Esophagus squamous epithelium (tissue), 5 donors: ENCODE measurements at places on chromosomes 5 and 9.

GRCh38 chr5:68872088-68872839, 221.6 kb upstream of the SLC30A5 start:
- no peak for DNase-seq

GRCh38 chr9:75200892-75201470, 112.7 kb downstream of the OSTF1 start:
- DNase-seq, result no peak

DNA sequence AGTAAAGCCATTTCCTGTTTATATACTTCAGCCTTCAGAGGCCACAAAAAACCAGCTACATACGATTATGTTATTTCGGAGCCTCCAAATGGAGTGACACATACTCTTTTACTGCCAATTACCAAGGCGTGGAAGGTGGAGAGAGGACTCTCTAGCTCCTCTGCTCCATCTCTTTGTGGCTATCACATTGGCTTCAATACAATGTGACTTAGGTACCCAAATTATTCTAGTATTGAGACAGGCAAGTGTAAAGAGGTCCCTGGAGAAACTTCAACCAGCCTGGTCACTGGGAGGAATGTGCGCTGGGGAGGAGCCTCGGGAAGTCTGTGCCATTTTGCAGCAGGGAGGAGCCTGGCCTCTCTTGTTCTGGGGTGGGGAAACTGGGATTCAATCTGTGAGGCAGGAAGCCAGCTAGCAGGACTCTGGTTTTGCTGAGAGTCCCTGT, 85.8 kb upstream of the TAS2R1 start:
- no peak for DNase-seq

DNA sequence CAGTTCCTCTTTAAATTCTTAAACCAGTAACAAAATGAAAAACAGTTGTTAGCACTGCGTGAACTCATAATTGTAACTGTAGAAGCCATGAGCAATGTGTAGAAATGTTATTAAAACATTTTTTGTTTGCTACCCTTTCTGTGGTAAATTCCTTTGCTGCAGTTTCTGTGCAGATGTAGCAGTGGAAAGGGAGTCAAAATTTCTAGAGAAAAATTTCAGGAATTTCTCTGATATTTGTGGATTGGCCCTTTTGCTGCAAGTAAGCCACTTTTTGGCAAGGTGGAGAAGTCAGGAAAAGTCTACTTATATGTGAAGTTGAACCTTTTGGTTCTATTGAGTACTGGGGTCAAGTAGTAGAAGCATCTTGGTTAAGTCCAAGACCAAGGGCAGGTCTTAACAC, 10.1 kb downstream of the FBXL7 start:
- DNase-seq, result no peak

DNA sequence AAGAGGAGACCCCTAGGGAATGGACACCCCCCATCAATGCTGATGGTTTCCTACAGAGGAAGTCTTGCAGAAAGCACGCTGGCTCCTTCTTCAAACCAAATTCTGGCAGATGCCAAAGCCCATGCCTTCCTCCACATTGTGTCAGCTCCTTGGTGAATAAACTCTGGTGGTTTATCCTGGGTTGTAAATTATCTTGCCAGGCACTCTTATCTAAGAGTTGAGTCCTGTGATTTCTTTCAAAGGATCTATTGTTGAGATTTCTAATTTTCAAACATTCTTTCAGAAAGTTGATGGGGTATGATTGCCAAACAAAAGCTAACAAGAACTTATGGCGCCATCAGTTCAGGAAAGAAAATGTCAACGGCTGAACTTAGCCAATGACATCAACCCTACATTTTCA, 160.4 kb downstream of the NSG2 start:
- no peak for DNase-seq

DNA sequence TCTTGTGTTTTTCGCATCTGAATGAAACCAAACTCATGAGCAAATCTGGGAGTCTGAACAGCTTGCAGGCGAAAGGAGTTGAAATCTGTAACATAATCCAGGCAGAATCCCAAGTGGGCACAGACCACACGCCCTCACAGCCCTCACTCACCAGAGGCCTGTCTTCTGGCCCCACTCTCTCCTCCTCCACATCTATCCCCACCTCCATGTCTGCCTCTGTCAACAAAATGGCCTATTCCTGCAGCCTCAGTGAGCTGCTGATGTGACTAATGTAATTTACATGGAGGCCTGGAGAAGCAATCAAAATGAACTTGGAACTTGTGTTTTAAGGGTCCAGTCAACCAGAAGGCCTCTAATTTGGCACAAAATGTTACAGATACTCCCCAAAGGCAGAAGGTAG, 136.6 kb downstream of the GNA14 start:
- DNase-seq, result no peak

GRCh38 chr9:17219261-17219660, 84.4 kb downstream of the CNTLN start:
- no peak for DNase-seq

DNA sequence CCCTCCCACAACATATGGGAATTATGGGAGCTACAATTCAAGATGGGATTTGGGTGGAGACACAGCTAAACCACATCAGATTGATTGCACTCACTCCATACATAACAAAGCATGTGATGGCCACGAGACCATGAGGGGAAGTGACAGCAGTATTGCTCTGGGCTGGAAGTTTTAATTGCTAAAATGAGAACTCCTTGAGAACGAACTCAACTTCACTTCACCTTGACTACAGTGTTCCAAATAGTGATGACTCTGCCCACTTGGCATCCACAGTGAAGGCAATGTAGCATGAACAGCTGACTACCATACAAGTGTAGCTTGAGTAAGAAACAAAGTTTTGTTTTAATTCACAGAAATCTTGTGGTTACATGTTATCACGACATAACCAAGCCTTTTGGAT, 739 bp upstream of the SPINK7 start:
- DNase-seq, result no peak

DNA sequence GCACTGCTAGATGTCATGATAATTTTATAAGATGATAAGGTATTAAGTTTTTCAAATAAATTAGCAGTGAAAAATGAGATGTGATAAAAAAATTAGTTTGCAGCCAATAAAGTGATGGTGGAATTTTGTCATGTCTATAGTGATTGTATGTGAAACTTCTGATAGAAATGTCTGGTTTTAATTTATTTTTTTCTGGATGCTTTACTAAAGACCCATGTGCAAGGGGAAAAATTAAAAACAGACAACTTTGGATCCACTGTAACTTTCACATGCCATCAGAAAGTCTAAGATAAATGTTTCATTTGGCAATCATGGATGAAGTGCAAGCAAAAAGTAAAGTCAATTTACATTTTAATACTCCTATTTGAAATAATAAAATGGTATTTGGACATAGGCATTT, 4.4 kb upstream of the NDUFS4 start:
- DNase-seq, result no peak

DNA sequence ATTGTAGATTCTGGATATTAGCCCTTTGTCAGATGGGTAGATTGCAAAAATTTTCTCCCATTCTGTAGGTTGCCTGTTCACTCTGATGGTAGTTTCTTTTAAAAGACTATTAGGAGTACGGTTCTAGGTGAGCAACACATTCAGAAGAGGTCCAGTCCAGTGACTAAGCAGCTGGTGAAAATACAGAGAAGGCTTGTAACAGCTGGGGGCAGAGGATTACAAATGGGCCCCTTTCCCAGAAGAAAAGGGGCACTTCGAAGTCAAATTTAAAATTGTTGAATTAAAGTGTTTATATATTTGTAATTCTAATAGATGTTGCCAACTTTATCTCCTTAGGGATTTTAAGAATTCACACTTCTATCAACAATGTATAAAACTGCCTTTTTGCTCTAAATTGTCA, 720.5 kb downstream of the TLE4 start:
- DNase-seq, result no peak

- DNase-seq, result no peak
These were observed 165.6 kb upstream of the ZNF462 start for GRCh38 chr9:106697390-106697749.

DNA sequence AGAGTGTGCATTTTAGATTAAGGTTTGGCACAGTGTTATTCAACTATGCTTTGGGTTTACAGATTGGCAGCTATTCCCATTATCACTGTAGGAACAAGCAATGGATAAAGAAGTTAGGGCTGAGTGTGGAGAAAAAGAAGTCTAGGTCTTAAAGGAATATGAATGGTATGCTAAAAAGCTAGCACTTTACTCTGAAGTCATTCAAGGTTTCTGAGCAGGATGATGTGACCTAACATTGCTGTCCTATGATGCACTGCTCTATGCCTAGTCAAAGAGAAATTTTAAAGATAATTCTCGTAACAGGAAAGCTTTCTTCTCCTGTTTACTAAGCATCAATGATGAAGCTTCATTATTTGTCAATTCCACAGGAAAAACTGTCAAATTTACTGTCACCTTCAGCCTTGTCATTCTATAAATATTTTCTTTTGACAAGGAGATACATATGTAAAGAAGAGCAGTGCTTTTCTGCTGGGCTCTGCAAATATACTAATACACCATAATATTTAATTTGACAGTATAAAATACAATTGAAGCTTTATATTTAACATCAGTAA, 476.1 kb upstream of the PTPRD start:
- no peak for DNase-seq

DNA sequence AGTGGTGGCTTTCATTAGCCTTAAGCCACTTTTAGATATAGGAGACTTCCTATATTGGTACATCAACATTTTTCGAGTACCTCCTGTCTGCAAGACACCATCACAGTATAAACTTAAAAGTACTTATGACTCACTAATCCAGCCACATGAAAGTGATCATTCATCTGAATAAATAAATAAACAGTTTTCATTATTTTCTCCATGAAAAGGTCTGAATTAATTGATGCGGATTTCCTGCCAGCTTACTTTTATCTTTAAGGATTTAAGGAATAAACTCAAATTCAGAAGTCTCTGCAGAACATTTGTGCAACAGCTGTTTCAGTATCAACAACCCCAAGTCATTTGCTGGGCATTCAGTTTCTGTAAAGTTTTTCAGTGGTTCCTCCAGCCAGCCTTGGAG, 4.0 kb downstream of the SAP30L start:
- DNase-seq, result no peak

- DNase-seq, result no peak
These were observed 112.8 kb upstream of the SLC25A48 start for GRCh38 chr5:135721548-135722090.

DNA sequence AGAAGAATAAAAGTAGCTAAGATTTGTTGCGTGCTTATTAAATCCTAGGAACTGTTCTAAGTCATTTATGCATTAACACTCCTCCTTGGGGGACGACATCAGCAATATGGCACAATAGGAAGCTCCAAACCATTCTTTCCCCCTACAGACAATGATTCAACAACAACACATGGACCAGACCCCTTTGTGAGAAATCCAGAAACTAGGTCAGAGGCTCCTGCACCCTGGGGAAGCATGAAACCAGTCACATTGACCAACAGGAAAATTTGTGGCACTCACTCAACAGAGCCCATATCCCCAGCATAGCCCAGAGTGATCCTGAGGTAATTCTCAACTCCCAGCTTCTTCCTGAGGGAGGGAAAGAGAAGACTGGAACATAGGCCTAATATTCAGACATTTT, 294.4 kb downstream of the HINT1 start:
- DNase-seq, result no peak

GRCh38 chr9:90991953-90992352, 190.3 kb downstream of the SYK start:
- DNase-seq, result no peak

- DNase-seq, result no peak
These were observed 25.1 kb upstream of the CARTPT start for GRCh38 chr5:71693828-71694427.

DNA sequence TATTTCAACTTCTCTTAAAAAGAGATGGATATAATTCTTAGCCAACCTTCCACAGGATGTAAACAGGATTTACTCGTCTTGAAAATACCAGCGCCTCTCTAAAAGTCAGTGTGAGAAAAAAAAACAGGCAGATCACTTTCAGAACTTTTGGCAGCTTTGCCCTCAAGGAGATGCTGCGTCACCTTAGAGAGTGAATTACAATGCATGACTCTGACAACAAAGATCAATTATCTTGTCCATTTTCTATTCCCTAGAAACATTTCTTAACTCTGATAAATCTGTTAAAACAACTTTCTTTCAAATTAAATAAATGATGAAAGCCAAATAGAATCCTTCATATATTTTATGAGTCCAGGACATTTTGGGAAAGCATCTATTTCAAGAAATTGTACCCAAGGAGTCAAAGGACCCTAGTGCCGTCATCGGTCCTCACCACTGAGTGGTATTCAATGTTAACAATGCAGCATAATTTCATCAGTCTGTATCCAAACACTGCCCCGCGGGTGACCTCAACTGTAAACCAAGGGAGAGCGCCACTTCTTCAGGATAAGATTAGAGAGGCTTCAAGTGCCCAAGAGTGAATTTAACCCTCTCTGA, 536.0 kb downstream of the PDE4D start:
- no peak for DNase-seq

- DNase-seq, result no peak
These were observed 199.2 kb downstream of the TRIO start for GRCh38 chr5:14342306-14342705.
